Globus pallidus (tissue), 1 donor: ENCODE measurements at places on chromosomes 7 and 10.

DNA sequence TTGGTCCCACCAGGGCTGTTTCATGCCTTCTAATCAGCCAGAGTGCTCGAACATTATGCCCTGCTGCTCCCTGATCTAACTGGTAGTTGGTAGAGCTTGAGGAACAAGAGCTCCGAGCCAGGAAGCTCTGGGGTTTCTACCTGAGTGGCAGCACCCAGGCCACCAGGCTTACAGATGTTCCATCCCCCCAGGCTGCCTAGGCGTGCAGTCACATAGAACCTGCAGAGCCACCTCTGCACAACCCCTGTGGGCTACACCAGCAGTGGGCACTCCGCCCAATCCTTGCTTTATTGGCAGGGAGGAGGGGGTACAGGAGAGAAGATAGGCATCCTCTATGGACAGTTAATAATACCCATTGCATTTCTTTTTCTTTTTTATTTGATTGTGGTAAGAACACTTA, 21.8 kb downstream of the MAP3K8 start:
- no peak for DNase-seq

GRCh38 chr7:158992759-158993158, 136.4 kb downstream of the DYNC2I1 start:
- no peak for DNase-seq

GRCh38 chr10:51694086-51694768, 5.2 kb downstream of the CSTF2T start:
- DNase-seq: no peak

- no peak for DNase-seq
Measured at GRCh38 chr10:118214776-118215175, 127.3 kb downstream of the FAM204A start.

GRCh38 chr7:42350801-42351200, 113.8 kb upstream of the GLI3 start:
- DNase-seq: no peak

GRCh38 chr7:71298378-71298777, 166.4 kb downstream of the GALNT17 start:
- no peak for DNase-seq

DNA sequence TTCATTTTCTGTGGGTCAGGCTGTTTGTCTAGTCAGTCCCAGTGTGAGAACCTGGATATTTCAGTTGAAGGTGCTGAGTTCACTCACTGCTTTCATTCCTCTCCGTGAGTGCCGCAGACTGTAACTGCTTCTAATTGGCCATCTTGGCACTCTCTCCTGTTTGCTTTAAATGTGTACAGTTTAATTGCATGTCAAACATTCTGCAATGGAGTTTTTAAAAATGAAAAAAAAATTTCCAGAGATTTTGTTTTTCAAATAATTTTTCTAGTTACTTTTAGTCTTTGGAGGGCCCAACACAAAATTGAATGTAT, 87.8 kb downstream of the CCSER2 start:
- DNase-seq: no peak

- no peak for DNase-seq
Measured at GRCh38 chr10:91761721-91762120, 36.5 kb upstream of the TNKS2 start.
